ENCODE measurements at places on chromosomes 16 and 17. TPM values are rescaled to one million over a fixed set of nuclear protein-coding genes. Genes with fewer than 3 reads are reported as not detected.

Gene SMIM5
- total RNA-seq, result 0.20 TPM

GRCh38 chr16:24819462-24820040 lies 26.2 kb upstream of the SLC5A11 start:
- H3K36me3 ChIP-seq, result peaks cover 80% of the 10 kb centered on the region
- no peaks in the 10 kb centered on the region for H3K4me1 ChIP-seq
- no peaks in the 10 kb centered on the region for H3K27me3 ChIP-seq
- H3K27ac ChIP-seq, result no peak overlapping the region
- no peak for DNase-seq
- no peak overlapping the region for H3K4me3 ChIP-seq

DNA sequence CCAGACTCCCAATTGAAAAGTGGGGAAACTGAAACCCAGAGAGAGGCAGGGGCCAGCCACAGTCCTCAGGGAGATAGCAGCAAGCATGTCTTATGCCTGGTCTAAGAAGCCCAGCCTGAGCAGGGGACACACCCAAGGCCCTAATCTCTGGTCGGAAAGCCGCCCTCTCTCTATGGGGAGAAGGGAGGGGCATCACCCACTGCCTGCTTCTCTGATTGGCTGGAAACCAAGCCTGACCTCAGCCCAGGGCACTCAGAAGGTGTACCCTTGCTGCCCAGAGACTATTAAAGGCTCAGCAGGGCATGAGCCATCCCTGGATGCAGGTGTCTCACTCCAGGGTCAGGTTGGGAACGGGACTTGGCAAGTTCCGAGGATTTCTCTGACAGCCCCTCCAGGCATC lies 5.7 kb upstream of the KRT13 start:
- H3K27ac ChIP-seq, result no peak overlapping the region
- DNase-seq, result no peak
- no peak overlapping the region for H3K4me3 ChIP-seq
- no peaks in the 10 kb centered on the region for H3K27me3 ChIP-seq

- no peaks in the 10 kb centered on the region for H3K36me3 ChIP-seq
- no peak overlapping the region for H3K4me3 ChIP-seq
- H3K27me3 ChIP-seq, result no peaks in the 10 kb centered on the region
- DNase-seq, result no peak
- no peaks in the 10 kb centered on the region for H3K4me1 ChIP-seq
These were observed 151.7 kb downstream of the ANKFN1 start for GRCh38 chr17:56305007-56305406.

Gene CLEC19A
- not detected for total RNA-seq

Gene C17orf78
- not detected for total RNA-seq

GRCh38 chr16:61780161-61780560 lies 256.1 kb downstream of the CDH8 start:
- no peaks in the 10 kb centered on the region for H3K27me3 ChIP-seq
- no peaks in the 10 kb centered on the region for H3K36me3 ChIP-seq
- H3K4me1 ChIP-seq, result no peaks in the 10 kb centered on the region
- no peak overlapping the region for H3K27ac ChIP-seq

Gene RDM1
- total RNA-seq, result 2.5 TPM

Gene SEZ6L2
- total RNA-seq, result 0.15 TPM

- peak overlapping the region; percentile 13 for H3K27ac ChIP-seq
- H3K27me3 ChIP-seq, result peaks cover 42% of the 10 kb centered on the region
- peak; percentile 83 for DNase-seq
- H3K4me3 ChIP-seq, result peak overlapping the region; percentile 89
These were observed 46.5 kb downstream of the SRCIN1 start for GRCh38 chr17:38559051-38559879.

Gene SARM1
- total RNA-seq, result 35.3 TPM

- H3K4me3 ChIP-seq, result no peak overlapping the region
- no peaks in the 10 kb centered on the region for H3K27me3 ChIP-seq
- peaks cover 42% of the 10 kb centered on the region for H3K36me3 ChIP-seq
These were observed 18.4 kb downstream of the GOSR1 start for GRCh38 chr17:30495586-30495985.

Gene KRTAP1-1
- total RNA-seq, result not detected

GRCh38 chr17:8161289-8162232 lies 1.2 kb downstream of the VAMP2 start:
- H3K4me1 ChIP-seq, result peaks cover 66% of the 10 kb centered on the region
- peak overlapping the region; percentile 96 for H3K4me3 ChIP-seq
- H3K27me3 ChIP-seq, result no peaks in the 10 kb centered on the region
- no peak for DNase-seq
- peaks cover 30% of the 10 kb centered on the region for H3K36me3 ChIP-seq

Gene C17orf58
- 45.8 TPM for total RNA-seq

Gene KRTAP9-4
- total RNA-seq, result not detected

Gene ARL5C
- not detected for total RNA-seq

GRCh38 chr17:75783069-75783783 lies 1.4 kb upstream of the UNK start:
- peak overlapping the region; percentile 67 for H3K4me3 ChIP-seq
- DNase-seq, result peak; percentile 55
- H3K27me3 ChIP-seq, result no peaks in the 10 kb centered on the region

Gene CPPED1
- total RNA-seq, result 5.2 TPM

Gene TBX2
- 0.11 TPM for total RNA-seq

DNA sequence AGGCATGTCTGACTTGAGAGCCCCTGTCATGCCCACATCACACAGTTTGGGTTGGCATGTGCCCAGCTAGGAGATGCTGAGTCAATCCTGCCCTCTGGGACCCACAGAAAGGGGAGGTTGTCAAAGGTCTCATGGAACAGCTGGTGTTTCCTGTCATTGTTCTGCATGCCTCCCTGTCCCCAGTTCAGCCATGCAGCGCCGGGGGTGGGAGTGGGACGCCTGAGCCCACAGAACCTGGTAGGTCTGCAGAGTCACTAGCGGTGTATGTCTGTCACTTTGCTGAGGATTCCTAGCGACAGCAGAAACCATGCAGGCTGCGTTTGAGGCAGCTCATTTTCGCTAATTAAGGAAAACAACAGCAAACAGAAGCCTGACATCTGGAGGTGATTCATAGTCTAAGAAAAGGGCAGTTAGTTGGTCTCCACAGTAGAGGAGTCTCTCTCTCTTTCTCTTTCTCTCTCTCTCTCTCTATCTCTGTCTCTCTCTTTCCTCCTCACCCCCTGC lies 19.6 kb upstream of the CCL1 start:
- H3K27ac ChIP-seq, result no peak overlapping the region
- DNase-seq, result no peak
- H3K4me3 ChIP-seq, result no peak overlapping the region
- no peaks in the 10 kb centered on the region for H3K36me3 ChIP-seq

Gene GINS2
- 68.6 TPM for total RNA-seq

Gene CTRB1
- total RNA-seq, result not detected

DNA sequence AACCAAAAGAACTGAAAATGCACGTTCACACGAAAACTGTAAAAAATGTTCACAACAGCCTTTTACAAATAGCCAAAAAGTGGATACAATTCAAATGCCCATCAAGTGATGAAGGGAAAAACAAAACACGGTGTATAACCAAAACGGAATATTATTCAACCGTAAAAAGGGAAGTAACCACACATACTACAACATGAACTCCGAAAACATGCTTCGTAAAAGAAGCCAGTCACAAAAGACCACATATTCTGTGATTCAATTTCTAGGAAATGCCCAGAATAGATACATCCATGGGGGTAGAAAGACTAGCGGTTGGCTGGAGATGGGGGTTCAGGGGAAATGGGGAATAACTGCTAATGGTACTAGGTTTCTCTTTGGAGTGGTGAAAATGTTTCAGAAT lies 81.5 kb upstream of the TRAP1 start:
- DNase-seq, result no peak
- no peak overlapping the region for H3K4me3 ChIP-seq
- no peaks in the 10 kb centered on the region for H3K27me3 ChIP-seq
- H3K4me1 ChIP-seq, result peaks cover 55% of the 10 kb centered on the region

GRCh38 chr17:57355090-57355859 lies 99.0 kb downstream of the MSI2 start:
- no peak overlapping the region for H3K27ac ChIP-seq
- no peak overlapping the region for H3K4me3 ChIP-seq
- no peaks in the 10 kb centered on the region for H3K27me3 ChIP-seq
- peaks cover 31% of the 10 kb centered on the region for H3K4me1 ChIP-seq
- H3K36me3 ChIP-seq, result no peaks in the 10 kb centered on the region

Gene BCAS3
- 10.7 TPM for total RNA-seq

Gene OTOA
- total RNA-seq, result 0.09 TPM

GRCh38 chr17:35099908-35100307 lies 19.8 kb downstream of the RAD51D start:
- DNase-seq, result no peak
- no peaks in the 10 kb centered on the region for H3K27me3 ChIP-seq
- no peaks in the 10 kb centered on the region for H3K4me1 ChIP-seq
- H3K27ac ChIP-seq, result no peak overlapping the region

Gene MLKL
- total RNA-seq, result 17.5 TPM

Gene CX3CL1
- total RNA-seq, result not detected

Gene ALOX12B
- total RNA-seq, result 1.9 TPM

- H3K27ac ChIP-seq, result peak overlapping the region; percentile 59
- peaks cover 9% of the 10 kb centered on the region for H3K4me1 ChIP-seq
- DNase-seq, result peak; percentile 59
- H3K4me3 ChIP-seq, result no peak overlapping the region
- no peaks in the 10 kb centered on the region for H3K36me3 ChIP-seq
These were observed 27.8 kb downstream of the GNPTG start for GRCh38 chr16:1379304-1380076.

- no peak for DNase-seq
- H3K36me3 ChIP-seq, result no peaks in the 10 kb centered on the region
- H3K4me3 ChIP-seq, result no peak overlapping the region
- H3K27me3 ChIP-seq, result no peaks in the 10 kb centered on the region
- no peaks in the 10 kb centered on the region for H3K4me1 ChIP-seq
- H3K27ac ChIP-seq, result no peak overlapping the region
These were observed 584.6 kb upstream of the CDH5 start for GRCh38 chr16:65781855-65782254.

Gene ACOX1
- 36.1 TPM for total RNA-seq

Gene CBFA2T3
- total RNA-seq, result 0.22 TPM

DNA sequence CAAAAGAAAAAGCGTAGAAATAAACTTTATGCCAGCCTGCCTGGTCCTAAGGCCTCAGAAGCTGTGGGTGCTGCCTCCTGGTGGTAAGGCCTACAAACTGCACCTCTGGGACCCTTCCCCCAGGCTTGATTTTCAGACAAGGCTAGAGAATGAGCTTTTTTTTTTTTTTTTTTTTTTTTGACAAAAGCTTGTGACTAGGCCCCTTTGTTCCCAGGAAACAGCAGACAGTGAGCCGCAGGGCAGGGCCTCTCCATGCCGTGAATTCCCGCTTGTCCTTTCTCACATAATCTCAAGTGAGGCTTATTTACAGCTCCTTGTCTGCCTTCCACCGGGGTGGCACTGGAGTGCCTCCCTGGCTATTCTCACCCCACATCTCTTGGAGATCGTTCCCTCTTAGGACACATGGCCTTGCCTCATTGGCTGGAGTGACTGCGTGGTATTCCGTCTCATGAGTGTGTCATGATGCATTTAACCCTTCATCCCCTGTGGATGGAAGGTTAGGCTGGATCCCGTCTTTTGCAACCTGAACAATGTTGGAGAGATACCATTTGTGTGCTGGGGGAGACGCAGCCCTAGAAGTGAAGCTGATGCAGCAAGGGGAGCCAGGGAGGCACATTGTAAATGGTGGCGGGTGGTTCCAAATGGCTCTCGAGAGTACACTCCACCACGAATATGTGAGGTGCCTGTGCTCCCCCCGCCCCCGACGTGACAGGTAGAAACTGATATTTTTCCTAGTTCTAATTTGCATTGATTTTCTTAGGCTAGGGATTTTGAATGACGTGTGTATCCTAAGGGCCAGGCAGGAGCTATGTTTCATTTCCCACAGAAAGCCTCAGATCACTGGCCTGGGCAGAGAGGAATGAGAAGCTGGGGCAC lies 49.6 kb downstream of the USP22 start:
- peak; percentile 28 for DNase-seq
- H3K36me3 ChIP-seq, result no peaks in the 10 kb centered on the region
- H3K27me3 ChIP-seq, result no peaks in the 10 kb centered on the region
- no peaks in the 10 kb centered on the region for H3K4me1 ChIP-seq
- H3K4me3 ChIP-seq, result no peak overlapping the region
- H3K27ac ChIP-seq, result no peak overlapping the region

DNA sequence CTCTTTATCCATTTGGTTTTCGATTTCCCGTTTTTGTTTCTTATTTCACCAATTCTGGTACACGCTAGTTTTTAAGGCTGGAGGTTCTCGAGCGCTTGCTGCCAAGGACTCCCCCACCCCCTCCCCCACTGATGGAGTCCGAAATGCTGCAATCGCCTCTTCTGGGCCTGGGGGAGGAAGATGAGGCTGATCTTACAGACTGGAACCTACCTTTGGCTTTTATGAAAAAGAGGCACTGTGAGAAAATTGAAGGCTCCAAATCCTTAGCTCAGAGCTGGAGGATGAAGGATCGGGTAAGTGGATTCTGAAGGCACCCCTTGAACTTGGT lies 825 bp downstream of the RPTOR start:
- H3K4me3 ChIP-seq, result peak overlapping the region; percentile 87
- peaks cover 17% of the 10 kb centered on the region for H3K4me1 ChIP-seq
- no peak for DNase-seq
- H3K27ac ChIP-seq, result peak overlapping the region; percentile 68
